ENCODE measurements at places on chromosomes 13 and 19.

DNA sequence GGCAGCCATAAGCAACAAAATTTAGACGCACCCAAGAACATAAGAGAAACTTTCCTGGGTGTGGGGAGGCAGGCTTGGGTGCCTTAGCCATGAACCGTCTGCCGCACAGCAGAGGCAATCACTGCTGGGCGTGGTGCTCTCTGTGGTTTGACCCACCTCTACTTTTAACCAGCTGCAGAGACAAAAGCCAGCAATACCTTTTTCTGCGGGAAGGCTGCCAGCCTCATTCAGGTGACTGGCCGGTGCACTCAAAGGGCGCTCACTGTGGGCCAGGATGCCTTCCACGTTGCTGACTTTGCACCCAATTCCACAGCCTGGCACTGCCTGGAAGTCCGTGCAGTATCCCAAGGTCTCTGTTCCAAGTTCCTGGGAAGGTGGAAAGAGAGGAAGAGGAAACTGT is 69.1 kb downstream of the ATP7B start:
- DNase-seq = no peak

- no peak for DNase-seq
These were observed 53.5 kb upstream of the OLFM4 start for GRCh38 chr13:52975161-52975560.

GRCh38 chr19:17112700-17113099 is 37.1 kb downstream of the MYO9B start:
- DNase-seq = no peak

DNA sequence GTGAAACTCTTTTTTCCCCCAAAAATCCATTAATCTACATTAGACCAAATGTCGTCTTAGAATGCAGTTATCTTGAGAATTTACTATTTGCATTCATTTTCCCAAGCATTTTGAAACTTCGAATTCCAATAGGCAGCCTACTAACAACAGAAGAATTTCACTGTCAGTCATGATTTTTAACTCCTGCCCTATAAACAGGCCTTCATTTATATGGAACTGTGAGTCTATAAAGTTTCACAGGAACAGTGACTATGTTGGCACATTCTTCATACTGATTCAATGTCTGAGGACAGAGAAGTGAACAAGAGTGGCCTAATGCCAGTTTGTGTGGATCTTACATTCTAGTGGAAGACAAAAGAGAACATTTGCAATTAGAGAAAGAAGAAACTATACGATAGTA is 198.0 kb downstream of the PCDH17 start:
- DNase-seq = no peak

DNA sequence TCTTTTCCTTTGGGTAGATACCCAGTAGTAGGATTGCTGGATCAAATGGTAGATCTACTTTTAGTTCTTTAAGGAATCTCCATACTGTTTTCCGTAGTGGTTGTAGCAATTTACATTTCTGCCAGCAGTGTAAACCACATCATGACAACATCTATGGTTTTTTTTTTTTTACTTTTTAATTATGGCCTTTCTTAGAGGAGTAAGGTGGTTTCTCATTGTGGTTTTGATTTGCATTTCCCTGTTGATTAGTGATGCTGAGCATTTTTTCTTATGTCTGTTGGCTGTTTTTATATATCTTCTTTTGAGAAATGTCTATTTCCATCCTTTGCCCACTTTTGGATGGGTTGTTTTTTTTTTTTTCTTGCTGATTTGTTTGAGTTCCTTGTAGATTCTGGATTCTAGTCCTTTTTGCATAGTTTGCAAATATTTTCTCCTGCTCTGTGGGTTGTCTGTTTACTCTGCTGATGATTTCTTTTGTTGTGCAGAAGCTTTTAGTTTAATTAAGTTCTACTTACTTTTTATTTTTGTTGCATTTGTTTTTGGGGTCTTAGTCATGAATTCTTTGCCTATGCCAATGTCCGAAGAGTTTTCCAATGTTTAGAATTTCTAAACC is 38.8 kb downstream of the TDRD3 start:
- DNase-seq = no peak

GRCh38 chr19:33734913-33735312 is 61.8 kb upstream of the KCTD15 start:
- no peak for DNase-seq

GRCh38 chr13:94224670-94225069 is 254.8 kb downstream of the DCT start:
- no peak for DNase-seq

All from MV-4-11 (cell line).